ENCODE measurements at places on chromosomes 6 and 20.

DNA sequence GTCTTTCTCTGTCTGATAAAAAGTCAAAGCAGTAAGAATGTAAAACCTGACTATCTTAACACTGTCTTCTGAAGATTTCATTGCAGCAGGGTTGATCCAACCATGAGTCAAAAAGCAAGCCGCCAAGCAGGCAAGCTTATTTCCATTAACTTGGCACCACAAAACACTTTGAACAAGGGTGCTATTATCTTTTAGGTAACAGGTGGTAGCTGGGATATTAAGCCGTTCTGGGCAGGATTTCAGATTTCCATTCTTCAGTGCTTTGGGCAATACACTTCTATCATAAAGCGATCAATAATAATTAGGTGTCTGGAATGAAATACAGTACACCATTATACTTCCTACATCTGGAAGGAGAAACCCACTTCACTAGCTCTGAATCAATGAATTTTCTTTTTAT, 181.9 kb downstream of the TBC1D7 start:
- no peak for DNase-seq

DNA sequence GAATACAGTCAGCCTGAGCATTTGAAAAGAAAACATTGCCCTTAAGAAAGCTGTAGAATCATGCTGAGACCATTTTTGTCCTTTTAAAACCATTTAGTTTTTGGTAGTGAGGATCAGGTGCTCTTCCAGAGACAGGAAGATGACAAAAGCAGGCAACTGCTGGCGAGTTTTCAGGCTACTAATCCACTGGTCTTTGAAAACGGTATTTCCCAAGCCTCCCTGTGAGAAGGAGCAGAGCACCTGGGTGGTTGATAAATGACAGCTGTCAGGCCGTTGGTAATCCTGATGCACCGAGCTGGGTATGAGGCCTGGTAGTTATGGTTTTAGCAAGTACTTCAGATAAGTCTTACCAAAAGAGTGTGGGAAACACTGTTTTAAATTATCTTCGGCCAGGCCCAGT, 10.1 kb upstream of the SEC63 start:
- no peak for DNase-seq

DNA sequence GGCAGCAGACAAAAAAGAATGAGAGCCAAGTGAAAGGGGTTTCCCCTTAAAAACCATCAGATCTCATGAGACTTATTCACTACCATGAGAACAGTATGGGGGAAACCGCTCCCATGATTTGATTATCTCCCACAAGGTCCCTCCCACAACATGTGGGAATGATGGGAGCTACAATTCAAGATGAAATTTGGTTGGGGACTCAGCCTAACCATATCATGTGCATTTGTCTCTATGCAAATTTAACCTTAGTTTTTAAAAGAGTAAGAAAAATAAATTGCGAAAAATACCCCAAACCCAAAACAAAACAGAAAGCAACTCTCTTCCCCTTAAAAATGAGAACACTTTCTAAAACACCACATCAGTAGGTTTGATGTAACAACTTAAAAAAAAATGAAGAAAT, 22.6 kb upstream of the GPR6 start:
- no peak for DNase-seq

DNA sequence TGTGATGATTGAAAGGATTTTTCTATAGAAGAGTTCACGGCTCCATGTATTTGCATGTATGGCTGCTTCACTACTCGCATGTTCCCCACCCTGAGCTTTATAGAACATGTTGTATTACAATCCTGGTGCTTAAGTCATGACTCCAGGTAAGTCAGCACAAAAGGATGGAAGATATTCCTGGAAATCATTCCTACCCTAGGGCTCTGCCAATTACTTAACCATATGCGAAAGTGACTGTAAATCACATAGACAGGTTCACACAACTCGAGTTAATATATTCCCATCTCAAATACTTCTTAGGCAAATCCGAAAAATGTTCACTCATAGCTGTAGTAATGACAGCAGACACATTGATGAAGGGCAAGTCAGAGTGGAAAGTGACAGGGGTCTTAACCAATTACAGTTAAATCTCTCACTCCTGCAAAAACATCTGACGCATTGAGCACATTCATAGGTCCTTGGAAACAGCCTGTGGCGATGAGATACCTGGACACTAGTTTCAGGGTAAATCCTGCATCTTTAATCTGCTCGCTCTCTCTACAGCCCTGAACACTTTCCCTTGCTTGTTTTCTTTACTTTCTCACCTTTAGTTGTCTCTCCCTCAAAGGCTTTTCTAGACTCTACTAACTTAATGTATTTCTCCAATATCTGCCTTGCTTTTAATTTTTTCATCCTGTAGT, 35.1 kb downstream of the RNF217 start:
- DNase-seq, result no peak

DNA sequence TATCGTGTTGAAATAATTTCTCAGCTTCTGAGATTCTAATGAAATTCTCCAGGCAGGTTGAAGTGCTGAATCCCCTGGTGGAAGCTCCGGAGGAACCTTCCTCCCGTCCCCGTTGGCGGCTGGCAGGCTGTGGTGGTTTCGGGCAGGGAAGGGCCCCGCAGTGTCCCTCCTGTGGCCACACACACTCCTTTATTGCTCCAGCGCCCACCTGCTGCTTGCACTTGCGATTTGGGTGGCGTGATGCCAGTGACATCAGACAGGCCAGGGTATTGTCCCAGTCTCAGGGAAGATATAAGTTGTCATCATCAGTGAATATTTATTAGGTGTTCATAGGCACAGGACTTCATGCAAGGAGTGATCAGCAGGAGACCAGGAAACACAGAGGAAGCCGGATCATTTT, 530.4 kb downstream of the QKI start:
- DNase-seq, result no peak

- no peak for DNase-seq
Observed at GRCh38 chr20:41392295-41392694, 25.7 kb upstream of the EMILIN3 start.

DNA sequence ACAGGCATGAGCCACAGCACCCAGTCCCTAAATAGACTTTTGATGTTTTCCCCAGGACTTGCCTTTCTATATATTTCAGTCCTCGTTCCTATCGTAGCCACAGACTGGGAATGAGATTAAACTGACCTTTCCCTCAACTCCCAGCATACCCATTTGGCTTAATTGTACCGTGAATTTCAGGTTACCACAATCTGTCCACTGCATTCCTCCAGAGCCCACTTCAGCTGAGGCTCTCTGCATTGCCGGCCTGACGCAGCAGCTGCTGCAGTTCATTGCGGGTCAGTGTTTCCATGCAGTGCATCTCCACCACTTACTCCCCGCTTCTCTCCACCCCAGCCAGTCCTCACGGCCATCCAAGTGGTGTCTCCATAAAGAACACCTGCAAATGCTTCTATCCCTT, 103.1 kb upstream of the RIN2 start:
- DNase-seq, result no peak

GRCh38 chr6:145544041-145544440, 191.3 kb downstream of the EPM2A start:
- no peak for DNase-seq

GRCh38 chr6:9795880-9796279, 619.0 kb downstream of the TFAP2A start:
- DNase-seq, result no peak

DNA sequence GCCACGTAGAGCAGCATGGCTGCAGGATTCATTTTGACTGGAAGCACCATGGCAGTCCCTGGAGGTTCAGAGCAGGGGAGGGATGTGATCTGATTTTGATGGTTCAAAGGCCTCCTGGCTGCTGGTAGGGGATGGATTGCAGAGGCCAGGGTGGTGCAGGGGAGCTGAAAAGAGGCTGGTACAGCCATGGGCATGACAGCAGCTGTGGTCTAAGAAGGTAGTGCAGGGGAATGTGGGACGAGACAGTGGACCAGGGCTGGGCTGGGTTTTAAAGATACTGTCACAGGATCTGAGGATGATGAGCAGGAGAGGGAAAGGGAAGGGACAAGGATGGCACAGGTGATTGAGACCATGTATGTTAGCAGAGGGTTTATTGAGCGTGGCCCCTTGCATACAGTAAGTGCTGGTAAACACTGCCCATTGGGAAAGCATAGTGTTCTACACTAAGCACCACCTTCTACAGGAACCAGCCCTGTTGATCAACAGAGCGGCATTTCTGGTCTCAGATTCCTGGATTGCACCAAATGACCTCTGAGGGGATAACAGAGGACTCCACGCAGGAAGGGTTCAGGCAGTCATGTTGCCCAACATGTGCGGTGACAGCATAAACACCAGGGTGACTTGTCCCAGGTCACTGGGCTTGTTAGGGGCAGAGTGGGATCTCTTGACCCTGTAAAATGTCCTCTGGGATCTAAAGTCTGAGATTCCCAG, 14.5 kb upstream of the SIRPA start:
- no peak for DNase-seq

DNA sequence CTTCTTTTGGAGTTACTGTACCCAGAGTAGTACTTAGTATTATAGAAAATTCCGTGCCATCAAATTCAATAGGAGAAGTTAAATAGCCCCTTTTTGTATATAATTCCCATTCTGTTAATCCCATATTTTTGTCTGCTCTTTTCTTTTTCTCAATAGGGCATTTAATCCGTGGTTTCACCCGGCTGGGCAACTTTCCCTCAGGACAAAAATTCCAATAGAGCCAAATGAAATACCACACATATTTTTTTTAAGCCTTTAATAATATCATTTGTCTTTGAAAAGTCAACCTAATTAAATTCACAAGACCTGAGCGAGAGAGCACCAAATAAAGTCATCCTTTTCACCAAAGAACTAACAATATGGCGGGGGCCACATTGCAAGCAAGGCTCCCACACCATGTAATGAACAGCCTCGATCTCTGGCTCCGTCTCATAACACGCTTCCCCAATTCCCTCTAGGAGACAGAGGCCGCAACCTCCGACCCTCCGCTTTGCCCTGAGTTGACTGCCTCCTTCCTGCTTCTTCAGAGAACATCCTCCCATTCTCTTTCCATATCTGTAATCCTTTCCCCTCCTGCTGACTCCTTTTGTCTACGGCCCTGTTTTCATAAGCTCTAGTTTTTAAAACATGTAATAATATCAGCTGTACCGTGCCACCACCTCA, 13.6 kb downstream of the NHSL1 start:
- DNase-seq, result no peak

GRCh38 chr20:51159981-51160380, 137.1 kb upstream of the KCNG1 start:
- no peak for DNase-seq

DNA sequence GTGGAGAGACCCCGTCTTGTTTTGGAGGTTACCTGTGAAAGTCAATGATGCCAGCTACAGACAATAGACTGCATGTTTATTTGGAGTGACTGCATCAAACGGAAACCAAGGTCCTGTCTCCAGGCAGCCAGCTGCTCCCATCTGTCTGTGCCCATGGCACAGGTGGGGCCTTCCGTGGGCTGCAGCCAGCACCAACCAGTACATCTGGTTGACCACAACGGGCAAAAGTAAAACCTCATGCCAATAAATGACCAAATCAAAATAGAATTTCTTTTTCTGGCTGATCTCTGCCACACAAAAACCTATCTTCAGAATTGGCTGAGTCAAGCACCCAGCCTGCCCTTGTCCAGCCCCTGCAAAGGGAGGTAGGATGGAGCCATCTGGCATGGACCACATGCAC, 33.5 kb downstream of the DLL1 start:
- no peak for DNase-seq

DNA sequence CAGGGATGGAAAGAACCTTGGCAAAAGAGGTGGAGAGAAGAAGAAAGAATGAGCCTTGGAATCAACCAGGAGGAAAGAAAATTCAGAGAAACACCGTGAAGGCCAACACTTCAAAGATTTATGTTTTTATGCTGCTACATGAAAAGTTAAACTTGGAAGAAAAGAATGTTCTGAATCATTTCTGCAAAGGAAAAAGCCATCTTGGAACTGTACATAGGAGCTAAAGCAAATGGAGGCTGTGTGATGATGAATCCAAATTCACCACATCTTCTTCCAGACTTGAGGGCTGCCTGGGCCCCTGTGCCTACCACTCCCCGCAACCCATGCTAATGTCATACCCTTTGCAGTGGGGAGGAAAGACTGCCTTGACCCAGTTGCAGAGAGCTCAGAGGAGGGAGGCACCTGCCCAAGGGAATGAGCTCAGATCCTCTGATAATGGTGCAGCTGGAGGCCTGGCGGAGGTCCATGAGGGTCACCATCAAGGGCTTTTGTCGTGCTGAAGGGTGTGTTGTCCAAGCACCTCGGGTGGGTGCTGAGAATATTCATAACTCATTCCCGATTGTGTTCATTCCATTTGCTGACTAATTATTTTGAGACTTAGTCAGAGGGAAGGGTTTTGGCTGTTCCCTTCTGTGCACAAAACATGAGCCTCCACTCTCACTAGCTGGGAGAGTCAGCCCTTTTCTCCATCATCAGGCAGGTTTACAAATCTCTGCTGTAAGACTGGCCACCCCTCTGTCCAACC, 245.8 kb upstream of the JAG1 start:
- no peak for DNase-seq

GRCh38 chr6:2165286-2165685, 80.1 kb downstream of the GMDS start:
- no peak for DNase-seq

GRCh38 chr6:148968771-148969602, 222.2 kb downstream of the UST start:
- DNase-seq, result no peak

GRCh38 chr20:62080249-62080990, 14.7 kb upstream of the TAF4 start:
- DNase-seq, result no peak

- DNase-seq, result no peak
Observed at GRCh38 chr6:44800171-44800783, 412.8 kb downstream of the CDC5L start.
